Neural crest cell (in vitro differentiated cells): ENCODE measurements at places on chromosomes 12 and 14. TPM values are rescaled to one million over a fixed set of nuclear protein-coding genes. Genes with fewer than 3 reads are reported as not detected.
A peak's percentile ranks its signal among the peaks of the same experiment; 100 is the strongest.

Gene OTX2
- total RNA-seq: 0.77 and 0.84 TPM in 2 replicates

Gene KRT86
- not detected in 2 replicates for total RNA-seq

Gene MFAP5
- total RNA-seq: not detected in 2 replicates

Gene SLC5A8
- total RNA-seq: not detected in 2 replicates

Gene CCDC196
- not detected in 2 replicates for total RNA-seq

Gene PTPN6
- total RNA-seq: 0.73 and 1.1 TPM in 2 replicates

GRCh38 chr12:72368719-72369422, 96.7 kb downstream of the TRHDE start:
- DNase-seq: no peak

DNA sequence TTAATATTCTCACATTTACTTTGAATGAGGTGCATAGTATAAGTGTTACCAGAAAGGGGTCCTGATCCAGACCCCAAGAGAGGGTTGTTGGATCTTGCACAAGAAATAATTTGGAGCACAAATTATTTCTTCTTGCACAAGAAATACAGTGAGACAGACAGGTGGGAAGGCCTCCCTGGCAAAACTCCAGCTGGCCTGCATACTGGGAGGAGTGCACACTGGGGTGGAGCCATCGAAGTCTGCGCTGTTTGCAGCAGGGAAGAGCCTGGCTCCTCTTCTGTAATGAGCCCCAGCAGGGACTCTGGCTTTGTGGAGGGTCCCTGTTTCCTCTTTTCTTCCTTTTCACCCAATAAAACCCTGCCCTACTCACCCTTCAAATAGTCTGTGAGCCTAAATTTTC, 141.6 kb downstream of the GLT1D1 start:
- no peak for DNase-seq

DNA sequence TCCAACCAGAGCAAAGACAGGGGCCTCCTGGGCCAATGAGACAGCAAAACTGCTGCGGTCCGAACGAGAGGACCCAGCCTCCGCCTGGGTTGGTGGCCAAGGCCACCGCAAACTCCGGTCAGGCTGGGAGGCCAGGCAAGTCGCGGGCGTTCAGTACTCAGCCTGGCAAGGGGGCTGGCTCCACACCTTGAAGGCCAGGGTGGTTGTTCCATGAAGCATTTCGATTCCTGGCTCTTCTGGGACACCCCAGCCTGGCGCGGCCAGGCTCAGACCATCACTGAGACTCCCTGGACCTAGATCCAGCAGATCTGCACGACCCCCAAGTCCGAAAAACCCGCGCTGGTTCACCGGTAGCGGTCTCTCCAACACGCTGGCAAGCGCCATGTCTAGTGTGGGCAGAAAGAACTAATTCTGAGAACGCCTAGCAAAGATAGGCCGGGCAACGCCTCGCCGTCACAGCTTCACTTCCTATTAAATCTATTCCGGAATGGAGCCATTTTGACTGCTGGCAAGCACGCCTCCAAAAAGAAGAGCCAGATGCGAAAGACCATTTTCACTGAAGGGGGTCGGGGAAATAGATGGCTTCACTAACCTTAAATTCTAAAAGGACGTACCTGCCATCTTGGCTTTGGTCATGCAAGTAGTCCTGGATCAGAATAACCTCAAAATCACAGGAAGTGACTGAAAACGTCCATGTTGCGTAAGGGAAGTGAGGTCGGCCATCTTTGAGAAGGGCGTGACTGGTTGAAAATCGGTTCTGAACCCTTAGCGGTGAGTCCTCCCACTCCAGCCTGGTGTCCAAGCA, at the start of gene PSMB5:
TSS of gene PSMB5 (minus strand) at position 403 of the 805 bp plus-strand sequence. CDS start at position 384, 19 bp downstream.
- peak; percentile 75 for DNase-seq

GRCh38 chr12:41333974-41334373, 145.9 kb downstream of the PDZRN4 start:
- no peak for DNase-seq

- peak; percentile 55 for DNase-seq
These were observed 3.3 kb downstream of the FLRT2 start for GRCh38 chr14:85533023-85533860.

DNA sequence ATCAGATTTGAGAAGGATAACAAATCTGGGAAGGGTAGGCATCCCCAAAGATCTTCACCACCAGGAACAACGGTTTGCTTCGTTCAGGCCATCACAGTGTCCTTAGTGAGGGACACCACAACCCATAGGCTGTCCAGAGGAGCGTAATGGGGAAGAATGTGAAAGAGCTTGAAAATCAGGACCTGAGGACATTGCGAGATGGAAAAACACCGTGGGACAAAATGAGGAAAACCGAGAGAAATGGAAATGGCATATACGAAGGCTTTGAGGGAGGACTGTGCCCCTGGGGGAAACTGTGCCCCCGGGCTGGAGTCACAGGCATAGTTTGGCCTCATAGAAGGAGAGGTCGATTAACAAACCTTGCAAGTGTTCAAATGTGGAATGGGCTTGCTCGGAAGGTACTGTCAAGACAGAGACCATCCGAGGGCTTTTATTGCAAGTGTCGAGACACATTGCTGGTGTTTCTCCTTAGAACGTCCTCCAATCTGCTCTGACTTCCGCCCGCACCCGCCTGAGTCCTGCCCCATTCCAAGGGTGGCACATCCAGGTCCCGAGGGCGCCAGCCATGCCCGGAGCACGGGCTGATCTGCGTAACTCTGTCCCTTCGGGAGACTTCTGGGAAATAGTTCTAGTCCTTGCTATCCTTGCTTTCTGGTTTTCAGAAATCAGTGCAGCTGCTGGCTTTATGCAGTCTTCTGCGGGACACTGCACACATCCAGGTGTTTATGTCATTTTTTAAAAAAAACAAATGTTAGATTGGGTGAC, 885 bp upstream of the PALS1 start:
- DNase-seq: peak; percentile 6

- DNase-seq: no peak
These were observed 272.0 kb downstream of the ZFP36L1 start for GRCh38 chr14:68520637-68521556.

DNA sequence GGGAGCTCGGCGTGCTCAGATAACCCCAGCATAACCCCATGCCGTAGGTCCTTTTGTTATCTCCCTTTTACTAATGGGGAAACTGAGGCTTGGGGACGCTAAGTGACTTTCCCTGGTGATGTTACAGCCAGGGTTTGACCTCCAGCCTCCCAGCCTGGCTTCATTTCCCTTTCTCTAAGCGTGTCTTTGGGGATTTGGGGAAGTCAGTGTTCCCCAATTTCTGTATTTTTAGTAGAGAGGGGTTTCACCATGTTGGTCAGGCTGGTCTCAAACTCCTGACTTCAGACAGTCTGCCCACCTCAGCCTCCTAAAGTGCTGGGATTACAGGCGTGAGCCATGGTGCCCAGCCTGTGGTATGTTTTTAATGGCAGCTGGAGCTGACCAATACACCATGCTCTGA, 85.4 kb downstream of the PHETA1 start:
- no peak for DNase-seq

GRCh38 chr12:6171409-6172015, 28.7 kb upstream of the CD9 start:
- DNase-seq: no peak

GRCh38 chr12:111529424-111530368, 69.4 kb downstream of the ATXN2 start:
- peak; percentile 54 for DNase-seq

- no peak for DNase-seq
These were observed 11.2 kb downstream of the ACVR1B start for GRCh38 chr12:51962737-51963136.

DNA sequence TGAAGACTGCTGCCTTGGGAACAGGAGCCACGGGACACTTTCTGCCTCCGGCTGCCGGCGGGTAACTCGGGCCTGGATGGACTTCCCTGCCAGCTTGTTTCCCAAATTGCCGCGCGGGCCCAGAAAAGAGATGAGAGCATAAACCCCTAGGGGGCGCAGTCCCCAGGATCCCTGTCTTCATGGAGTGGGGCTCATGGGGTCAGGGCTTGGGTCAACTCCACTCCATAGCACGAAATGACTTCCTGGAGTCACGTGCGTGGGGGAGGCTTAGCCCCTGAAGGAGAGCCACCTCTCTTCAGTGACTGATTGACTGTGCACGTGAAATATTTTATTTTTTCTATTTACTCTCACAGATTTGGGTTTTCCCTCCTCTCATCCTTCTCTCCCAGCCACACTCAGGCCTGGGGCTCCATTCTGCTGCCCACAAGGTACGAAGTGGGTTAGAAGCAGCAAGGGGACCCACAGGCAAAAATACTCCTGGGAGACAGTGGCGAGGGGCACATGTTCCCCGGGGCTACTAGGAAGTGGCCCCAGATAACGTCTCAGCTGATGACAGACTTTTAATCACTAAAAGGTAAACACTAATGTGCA, 10.0 kb downstream of the PGF start:
- peak; percentile 63 for DNase-seq

DNA sequence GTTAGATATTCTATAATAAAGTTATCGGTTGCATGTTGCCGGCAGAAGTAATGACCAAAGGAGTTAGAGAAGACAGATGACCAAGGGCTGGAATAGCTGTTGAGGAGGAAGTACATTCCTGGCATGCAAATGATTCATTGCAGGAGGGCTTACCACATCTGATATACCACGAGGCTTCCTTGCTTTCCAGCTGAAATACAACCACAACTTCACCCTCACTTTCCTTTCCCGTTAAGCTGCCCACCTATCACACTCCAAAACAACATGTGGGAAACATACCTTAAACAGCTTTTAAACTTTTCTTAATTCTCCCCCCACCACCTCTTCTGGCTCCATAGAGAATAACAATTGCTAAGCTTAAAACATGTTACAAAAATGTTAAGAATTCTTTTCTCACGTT, 594.1 kb downstream of the NRXN3 start:
- DNase-seq: no peak

DNA sequence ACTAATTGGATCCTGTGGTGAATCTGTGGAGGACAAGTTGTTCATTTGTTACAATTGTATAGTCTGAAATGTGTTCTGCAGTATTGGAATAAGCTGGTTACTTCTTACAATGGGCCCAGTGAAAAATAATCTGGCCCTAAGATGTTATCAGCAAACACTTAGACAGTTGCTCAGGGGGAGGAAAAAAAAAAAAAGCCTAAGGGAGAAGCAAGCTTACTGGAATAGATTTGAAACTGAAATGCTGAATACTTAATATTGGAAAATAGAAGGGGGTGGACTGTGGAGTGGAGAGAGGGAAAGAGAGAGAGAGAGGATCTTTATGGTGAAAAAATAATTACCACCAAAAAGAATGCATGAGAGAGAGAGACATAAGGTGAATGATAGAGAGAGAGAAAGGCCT, 4.0 kb downstream of the FOXG1 start:
- DNase-seq: no peak

- DNase-seq: no peak
These were observed 198.6 kb upstream of the NOS1 start for GRCh38 chr12:117559978-117560377.

- DNase-seq: peak; percentile 46
These were observed 51.2 kb downstream of the ATF7IP start for GRCh38 chr12:14416658-14417057.

DNA sequence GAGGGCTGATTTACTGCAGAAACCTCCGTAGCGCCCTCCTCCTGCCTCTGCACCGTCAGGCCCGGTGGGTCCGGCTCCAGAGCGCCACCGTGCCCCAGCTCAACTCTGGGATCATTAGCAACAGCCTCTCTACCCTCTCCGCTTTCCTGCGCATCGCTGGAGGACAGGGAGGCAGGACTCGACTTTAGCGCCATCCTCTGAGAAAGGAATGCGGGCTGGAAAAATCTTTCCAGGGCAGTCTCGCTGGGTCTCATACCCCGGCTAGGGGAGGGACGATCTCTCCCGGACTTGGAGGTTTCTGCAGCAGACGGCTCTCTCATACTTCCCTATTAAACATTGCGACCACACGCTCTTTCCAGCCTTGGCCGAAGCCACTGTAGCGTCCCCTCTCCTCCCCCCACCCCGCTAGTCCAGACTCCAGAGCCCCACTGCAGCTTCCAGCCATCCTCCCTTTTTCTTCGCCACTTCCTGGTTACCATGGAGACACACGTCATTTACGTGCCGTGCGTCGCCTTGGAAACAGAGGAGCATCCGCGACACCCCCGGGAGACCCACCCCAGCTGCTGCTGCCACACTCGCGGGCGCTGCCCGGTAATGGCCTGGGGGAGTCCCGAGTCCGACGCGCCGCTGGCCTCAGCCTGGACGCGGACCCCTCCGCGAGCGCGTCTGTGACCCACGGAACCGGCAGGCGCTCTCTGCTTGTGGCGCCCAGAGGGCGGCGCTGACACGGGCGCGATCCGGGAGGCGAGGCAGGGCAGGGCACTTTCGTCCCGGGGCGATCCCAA, at the start of gene CCDC184:
TSS of gene CCDC184 (plus strand) at position 554 of the 785 bp plus-strand sequence. CDS start 479 bp downstream, outside the sequence.
- peak; percentile 70 for DNase-seq

DNA sequence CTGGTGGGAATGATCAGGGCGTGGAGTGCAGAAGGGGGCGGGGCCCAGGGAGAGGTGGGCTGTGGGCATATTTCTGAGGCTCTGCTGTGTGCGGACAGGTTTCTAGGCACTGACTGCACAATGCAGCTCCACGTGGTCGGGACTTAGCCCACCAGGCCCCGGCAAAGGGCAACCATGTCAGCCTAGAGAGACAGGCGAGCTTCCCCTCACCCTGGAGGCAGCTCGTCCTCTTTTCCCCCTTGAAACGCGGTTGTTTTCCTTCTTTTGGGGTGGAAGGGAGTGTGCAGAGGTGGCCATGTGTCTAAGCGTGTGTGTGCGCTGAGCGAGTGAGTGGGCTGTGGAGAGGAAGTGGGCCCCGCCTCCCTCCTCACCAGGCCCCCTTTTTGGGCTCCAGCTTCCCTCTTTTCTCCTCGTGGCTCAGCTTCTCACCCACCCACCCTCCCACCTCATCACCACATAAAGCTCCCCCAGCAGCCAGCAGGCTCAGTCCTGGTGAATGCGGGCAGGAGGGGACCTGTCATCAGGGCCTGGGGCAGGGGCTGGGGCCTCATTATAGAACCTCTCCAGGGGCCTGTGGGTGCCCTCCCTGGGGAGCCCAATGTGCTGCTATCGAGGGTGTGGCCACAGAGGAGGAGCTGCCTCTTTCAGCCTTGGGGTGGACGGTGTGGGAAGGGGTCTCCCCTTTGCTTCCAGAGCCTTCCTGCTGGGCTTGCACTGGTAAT, 22.0 kb downstream of the LRTM2 start:
- DNase-seq: no peak

GRCh38 chr12:73833746-73834145, 703.9 kb upstream of the ATXN7L3B start:
- no peak for DNase-seq

DNA sequence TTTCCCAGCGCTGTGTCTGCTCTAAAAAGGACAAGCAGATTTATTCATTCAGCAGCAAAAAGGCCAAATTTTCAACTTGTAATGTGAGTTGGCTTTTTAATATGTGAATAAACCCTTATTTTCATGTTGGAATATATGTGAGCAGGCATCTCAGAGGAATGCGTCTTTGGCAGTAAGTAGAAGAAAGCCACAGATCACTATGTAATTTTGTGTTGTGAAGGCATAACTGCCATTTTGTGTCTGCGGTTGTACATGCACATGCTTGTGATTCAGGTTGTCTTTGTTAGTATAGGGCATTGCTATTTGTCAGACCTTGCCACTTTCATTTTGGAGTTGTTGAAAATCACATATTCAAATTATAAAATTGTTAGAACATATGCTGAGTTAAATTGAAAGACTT, 398.8 kb upstream of the RGS6 start:
- no peak for DNase-seq
